ENCODE measurements at places on chromosomes 12 and 14.

GRCh38 chr12:2749580-2749979, 45.2 kb upstream of the FKBP4 start:
- no peak for DNase-seq

- no peak for DNase-seq
Measured at GRCh38 chr12:24711056-24712008, 237.6 kb downstream of the BCAT1 start.

- no peak for DNase-seq
Measured at GRCh38 chr14:98947911-98948595, 323.9 kb downstream of the BCL11B start.

GRCh38 chr14:61476754-61477410, 155.5 kb downstream of the PRKCH start:
- peak; percentile 73 for DNase-seq

DNA sequence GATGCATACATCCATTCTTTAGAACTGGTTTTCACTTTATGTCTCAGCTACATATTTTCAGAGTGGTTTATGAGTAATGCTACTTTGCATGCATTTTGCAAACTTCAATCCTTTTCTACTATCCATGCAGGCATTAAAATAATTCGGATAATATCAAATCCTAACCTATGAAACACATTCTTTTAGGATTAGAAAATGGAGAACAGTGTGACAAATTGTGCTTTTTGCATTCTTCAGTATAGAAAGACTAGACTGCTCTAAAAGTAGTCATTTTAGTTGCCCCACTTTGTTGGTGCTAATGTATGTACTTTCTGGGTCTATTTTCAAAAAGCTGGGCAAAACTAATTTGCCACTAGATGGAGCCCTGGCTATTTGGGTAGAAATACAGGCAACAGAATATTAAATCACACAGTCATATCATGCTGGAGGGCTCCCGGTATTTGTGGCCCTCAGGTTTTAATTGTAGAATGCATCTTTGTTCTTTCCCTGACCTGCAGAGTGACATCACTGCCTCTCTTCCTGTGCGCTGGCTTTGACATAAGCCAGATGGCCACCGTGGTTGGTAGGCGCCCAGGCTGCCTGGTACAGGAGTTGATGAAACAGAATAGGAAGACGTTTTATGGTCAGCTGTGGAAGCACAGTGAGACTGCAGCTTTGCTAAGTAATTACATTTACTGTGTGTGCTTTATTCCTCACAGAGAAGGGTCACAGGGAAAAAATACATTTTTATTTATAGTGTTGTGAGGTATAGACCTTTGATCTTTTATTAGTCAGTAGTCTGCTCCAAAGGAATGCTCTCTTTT, 28.1 kb downstream of the MSRB3 start:
- no peak for DNase-seq

DNA sequence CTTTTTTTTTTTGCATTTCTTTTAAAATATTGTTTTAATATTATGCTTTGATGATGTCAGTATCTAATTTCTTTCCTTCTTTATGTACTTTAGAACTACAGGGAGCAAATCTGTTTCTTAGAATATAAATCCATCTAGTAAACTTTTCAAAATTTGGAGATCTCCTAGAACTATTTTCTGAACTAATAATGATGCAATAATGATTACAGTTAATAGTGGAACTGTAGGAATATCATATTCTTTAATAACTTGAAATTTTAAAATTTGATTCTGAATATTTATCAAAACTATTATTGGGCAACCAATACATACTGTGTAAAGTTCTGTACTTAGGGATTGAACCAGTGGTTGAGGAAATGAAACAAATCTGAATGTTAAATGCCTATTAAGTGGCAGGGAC, 23.1 kb upstream of the PMCH start:
- no peak for DNase-seq

GRCh38 chr12:90335566-90335965, 619.4 kb downstream of the CCER1 start:
- no peak for DNase-seq

DNA sequence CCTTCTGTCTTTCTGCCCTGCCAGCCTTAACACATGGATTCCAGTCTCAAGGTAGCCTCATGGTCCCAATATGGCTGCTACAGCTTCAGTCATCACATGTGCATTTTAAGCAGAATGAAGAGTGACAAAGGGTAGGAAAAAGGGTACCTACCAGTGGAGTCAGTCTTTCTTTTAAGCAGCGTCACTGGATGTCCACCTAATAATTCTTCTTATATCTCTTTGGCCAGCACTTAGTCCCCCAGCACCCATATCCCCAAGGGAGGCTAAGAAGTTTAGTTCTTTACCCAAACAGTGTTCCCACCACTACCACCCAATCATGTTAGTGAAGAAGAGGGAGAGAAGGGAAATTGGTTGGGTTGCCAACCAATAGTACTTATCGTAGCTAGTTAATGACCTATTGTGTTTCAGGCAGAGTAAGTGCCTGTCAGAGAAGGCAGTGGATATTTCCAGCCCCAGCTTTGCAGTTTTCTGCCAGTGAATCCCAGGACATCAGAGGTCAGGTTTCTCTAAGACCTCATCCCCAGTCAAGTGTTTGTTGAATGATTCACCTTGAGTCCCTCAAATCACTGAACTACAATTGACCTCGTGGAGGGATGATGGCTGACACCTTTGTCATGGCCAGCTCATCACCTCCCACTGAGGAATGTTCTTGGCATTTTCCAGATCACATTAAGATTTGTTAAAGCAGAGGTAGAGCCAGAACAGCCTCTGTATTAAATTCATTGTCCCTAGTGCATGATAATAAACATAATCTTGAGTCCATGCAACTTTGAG, 250.9 kb upstream of the CRY1 start:
- DNase-seq: no peak

GRCh38 chr14:99931308-99931707, 133.9 kb upstream of the EVL start:
- no peak for DNase-seq

DNA sequence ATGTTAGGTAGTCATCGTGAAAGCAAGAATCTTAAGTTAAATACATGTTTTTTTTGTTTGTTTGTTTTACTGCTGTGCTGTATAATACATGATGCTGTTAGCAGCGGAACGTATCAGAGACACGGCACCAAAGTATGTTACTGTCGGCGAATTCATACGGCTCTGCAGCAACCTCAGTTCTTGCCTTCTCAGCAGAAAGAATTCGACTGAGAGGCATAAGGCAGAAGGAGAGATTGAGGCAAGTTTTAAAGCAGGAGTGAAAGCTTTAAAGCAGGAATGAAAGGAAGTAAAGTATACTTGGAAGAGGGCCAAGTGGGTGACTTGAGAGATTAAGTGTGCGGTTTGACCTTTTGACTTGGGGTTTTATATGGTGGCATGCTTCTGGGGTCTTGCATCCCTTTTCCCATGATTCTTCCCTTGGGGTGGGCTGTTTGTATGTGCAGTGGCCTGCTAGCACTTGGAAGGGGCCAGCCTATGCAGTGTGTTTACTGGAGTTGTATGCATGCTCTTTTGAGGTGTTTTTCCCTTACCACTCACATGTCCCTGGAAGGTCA, 23.7 kb downstream of the LEMD3 start:
- DNase-seq: no peak

GRCh38 chr12:121253638-121254335, 42.7 kb downstream of the CAMKK2 start:
- no peak for DNase-seq

DNA sequence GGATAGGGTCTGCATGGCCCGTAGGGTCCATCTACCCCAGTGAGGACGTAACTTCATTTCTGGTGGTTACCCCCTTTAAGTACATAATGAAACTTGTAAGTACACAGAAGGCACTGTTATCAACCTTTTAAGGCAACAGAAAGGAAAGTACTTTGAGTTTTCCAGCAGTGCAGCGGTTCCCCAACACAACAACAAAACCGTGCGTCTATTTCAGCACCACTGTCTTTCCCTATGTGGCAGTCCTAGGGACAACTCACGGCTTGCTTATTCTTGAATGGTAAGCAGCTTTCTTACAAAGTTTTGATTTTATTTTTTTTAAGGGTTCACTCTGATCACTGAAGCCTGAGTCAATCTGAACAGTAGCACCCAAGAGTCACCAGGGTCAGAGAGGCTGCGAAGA, 46.3 kb downstream of the FOXN3 start:
- no peak for DNase-seq
